ENCODE measurements at places on chromosomes 4 and X. TPM values are rescaled to one million over a fixed set of nuclear protein-coding genes. Genes with fewer than 3 reads are reported as not detected.

SEPSECS gene
- total RNA-seq, result 6.2 TPM

MAOB gene
- 0.74 TPM for total RNA-seq

XK gene
- total RNA-seq, result 1.4 TPM

GRCh38 chrX:135345107-135345589, 35.9 kb downstream of the ETDC start:
- DNase-seq, result no peak

GRCh38 chr4:183596067-183596757, 62.8 kb downstream of the RWDD4 start:
- DNase-seq, result no peak

GRCh38 chr4:25925486-25926201, 11.6 kb downstream of the SMIM20 start:
- DNase-seq, result peak; percentile 57

- no peak for DNase-seq
Observed at GRCh38 chr4:7462509-7462971, 27.8 kb upstream of the PSAPL1 start.

GRCh38 chr4:4727536-4727935, 131.9 kb upstream of the MSX1 start:
- DNase-seq, result no peak

DNA sequence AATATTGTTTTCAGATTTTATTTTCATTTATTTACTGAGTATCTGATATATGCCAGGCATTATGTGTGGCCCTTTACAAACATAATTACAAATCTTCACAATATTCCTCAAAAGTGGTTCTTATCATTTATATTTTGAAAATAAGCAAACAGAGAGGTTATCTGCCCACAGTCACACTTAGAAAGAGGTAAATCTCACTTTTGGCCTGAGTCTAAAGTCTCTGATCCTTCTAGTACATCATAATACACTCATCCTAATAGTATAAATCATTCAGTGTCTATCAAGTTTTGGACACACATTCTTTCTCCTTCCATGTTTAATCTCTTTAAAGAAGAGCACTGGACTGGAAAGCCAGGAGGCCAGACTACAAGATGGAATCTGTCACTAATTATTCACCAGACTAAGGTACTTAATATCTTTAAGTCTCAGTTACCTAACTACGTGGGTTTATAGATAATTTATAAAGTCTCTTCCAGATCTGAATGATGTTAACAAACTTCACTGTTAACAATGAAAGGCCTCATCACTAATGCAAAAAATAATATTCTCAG, 281.3 kb downstream of the PPP3CA start:
- DNase-seq, result no peak

- peak; percentile 67 for DNase-seq
Observed at GRCh38 chr4:2962614-2963174, 512 bp downstream of the NOP14 start.
